Motor neuron (in vitro differentiated cells): ENCODE measurements at places on chromosomes 3 and 15.

- ATAC-seq = peak; percentile 9
These were observed 15.4 kb upstream of the RFC4 start for GRCh38 chr3:186821429-186822387.

DNA sequence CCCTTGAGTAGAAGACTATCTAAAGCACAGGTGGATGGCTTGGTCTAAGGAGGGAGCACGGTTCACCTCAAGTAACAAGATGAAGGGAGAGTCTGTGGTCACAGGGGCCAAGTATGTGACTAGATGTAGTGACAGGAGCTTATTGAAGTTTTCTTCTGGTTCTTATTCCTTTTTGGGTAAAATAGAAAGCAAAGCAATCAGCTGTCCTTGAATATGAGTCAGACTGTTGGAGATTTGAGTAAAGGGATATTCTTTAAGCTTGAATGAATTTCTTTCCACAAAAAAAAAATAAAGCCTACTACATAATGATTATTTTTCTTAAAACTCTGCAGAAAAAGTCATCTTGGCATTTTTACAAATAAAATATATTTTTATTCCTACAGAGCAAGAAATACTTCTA, 1.5 kb upstream of the CNTN6 start:
- ATAC-seq = no peak

- ATAC-seq = no peak
These were observed 235.7 kb upstream of the THBS1 start for GRCh38 chr15:39345176-39345575.

GRCh38 chr3:160154033-160154432, 71.2 kb upstream of the C3orf80 start:
- ATAC-seq = no peak

GRCh38 chr3:36219398-36219797, 160.9 kb upstream of the STAC start:
- peak; percentile 99 for ATAC-seq

DNA sequence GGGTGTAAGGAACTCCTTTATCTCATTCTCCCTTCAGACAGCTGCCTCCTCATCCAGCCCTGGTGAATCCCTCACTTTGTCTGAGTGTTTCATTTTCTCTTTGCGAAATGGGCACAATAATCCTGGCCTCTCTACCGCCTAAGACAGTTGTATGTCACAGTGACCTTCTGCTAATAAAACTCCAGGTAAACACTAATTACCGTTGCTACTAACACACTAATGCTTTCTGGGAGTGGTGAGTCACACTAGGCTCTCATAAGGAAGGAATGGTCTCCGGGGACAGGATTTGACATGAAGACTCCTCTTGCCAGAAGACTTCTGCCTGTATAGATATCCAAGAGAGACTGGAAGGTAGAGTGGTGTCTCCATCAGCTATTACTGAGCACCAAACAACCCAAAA, 71.7 kb upstream of the SNRK start:
- ATAC-seq = peak; percentile 17

GRCh38 chr3:16463914-16464313, 49.6 kb downstream of the RFTN1 start:
- ATAC-seq = no peak

- no peak for ATAC-seq
These were observed 10.9 kb upstream of the NCKIPSD start for GRCh38 chr3:48696601-48697000.

GRCh38 chr15:49452595-49452994, 29.6 kb downstream of the FGF7 start:
- no peak for ATAC-seq

DNA sequence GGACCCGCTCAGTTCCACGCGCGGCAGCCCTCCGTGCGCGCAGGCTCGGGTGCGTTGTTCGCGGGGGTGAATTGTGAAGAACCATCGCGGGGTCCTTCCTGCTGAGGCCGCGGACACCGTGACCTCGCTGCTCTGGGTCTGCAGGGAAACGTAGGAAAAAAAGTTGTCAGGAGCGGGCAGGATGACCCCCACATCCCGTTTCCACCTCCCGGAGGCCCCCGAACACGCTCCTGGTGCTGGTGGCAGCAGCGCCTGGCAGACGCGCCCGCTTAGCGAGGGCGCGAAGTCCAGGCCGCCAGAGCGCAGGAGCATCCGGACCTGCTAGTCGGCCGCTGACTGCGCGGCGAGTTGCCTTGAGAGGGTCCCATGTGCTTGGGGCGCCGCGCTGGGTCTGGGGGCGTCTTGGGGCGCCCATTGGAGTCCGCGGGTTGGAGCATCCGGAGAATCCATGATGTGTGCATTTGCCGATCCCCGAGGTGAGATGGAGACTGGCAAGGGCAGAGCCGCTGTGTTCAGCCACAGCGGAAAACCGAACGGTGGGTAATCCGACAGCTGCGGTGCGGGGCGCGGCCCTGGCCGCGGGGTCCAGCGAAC, 520 bp downstream of the GREM1 start:
- peak; percentile 35 for ATAC-seq

GRCh38 chr3:155872904-155873646, 2.6 kb downstream of the GMPS start:
- no peak for ATAC-seq

GRCh38 chr15:61841466-61841865, 218.8 kb downstream of the VPS13C start:
- ATAC-seq = no peak

DNA sequence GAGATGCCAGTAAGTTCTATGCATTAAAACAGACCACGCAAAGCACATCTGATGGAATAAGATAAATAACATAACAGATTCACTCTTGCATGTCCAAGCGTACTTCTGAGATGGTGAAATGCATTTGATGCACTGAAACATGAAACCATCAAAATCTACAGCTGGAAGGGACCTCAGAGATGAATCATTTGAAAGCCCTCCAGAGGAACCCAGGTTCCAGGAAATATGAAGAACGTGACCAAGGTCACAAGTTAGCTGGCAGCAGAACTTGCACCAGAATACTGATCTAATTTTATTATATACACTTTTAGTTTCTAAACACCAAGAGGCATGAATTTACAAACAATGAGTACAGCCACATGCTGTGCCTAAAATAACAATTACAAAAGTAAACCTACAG, 957.1 kb downstream of the FHIT start:
- no peak for ATAC-seq

GRCh38 chr3:4314688-4315087, 11.5 kb downstream of the SETMAR start:
- no peak for ATAC-seq

GRCh38 chr3:88469216-88469615, 319.5 kb downstream of the C3orf38 start:
- no peak for ATAC-seq

DNA sequence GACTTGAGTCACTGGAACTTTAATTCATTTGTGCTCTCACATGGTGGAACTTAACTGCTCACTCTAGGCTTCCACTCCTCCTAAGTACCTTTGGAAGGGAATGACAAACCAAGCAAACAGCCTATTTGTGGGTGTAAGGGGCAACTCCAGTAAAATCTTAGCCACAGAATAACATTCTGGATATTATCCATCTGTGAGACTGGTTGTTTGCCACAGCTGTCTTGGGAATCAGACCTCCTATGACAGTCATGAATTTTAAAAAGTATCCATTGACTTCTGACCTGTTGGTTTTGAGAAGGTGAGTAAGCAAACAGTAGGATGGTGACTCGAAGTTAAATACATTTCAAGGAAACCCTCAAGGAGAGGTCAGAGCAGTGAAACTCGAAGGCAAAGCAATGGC, 147.3 kb upstream of the CDIN1 start:
- ATAC-seq = no peak

GRCh38 chr3:143830063-143830462, 18.2 kb downstream of the SLC9A9 start:
- no peak for ATAC-seq

DNA sequence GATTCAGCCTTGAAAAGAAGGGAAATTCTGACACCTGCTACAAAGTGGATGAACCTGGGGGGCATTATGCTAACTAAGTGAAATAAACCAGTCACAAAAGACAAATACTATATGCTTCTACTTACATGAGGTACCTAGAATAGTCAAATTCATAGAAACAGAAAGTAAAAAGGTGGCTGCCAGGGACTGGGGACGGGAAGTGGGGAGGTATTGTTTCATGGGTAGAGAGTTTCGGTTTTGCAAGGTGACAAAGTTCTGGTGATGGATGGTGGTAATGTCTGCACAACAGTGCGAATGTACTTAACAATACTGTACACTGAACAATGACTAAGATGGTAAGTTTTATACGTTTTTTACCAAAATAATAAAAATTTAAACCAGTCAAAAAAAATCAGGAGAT, 4.8 kb downstream of the IDH2 start:
- no peak for ATAC-seq

DNA sequence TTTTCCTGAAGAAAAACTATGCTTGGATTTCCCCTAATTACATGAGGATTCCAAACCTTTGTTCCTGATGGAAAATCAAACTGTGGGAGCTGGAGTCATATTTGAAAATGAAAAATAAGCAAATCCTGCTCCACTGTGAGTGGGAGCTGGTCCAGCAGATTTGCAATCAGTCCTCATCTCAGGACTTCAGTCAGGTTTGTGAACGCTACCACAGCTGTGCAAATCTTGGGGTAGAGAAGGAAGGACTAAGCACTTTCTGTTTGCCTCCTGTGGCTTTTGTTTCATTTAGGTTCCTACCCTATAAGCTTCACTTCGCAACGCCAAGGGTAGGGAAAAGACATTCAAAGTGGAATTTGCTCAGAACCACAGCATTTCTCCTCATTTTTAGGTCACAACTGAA, 238.2 kb downstream of the TUSC7 start:
- no peak for ATAC-seq

- no peak for ATAC-seq
These were observed 47.5 kb downstream of the ARMC8 start for GRCh38 chr3:138234401-138235179.
